Esophagus mucosa (tissue), 1 donor: ENCODE measurements at places on chromosomes 7 and 10. TPM values are rescaled to one million over a fixed set of nuclear protein-coding genes. Genes with fewer than 3 reads are reported as not detected.
A peak's percentile ranks its signal among the peaks of the same experiment; 100 is the strongest.

CNOT4 gene
- 15.9 TPM for total RNA-seq

DNA sequence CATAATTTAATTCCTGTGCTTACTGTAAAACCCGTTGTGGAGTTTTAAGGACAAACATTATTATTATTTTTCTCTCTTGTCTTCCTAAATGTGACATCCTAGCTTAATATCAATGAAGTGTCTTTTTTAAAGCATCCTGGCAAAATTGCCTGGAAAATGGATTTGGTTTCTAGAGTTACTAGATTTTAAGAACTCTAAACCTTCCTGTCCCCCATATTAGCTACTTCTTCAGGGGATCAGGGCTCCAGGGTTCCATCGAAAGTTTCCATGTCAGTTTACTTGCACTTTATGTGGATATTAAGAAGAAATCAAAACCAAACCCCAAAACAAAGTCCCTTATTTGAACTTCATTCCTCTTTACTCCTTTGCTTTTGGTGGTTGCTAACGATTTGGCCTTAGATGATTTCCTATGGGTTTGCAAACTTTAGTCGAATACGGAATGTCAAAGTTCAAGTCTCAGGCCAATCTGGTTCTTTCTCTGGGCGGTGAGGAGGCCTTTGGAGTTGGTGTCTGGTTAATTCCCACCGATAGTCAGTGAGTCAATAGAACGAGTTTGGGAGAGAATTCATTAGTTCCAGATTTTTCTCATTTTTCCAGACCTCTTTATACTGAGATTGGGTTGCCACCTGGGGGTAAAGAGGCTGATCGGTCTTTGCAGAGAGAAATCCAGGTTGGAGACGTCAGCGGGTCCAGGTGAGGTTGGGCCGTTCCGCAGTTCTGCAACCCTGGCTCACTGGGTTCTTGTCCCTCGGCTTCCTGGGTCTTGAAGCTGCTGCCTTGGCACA, 1.1 kb downstream of the CUX1 start:
- ATAC-seq = no peak

GRCh38 chr10:93386631-93387369, 95.3 kb downstream of the MYOF start:
- ATAC-seq = no peak

GRCh38 chr10:103168438-103168837, 24.6 kb downstream of the NT5C2 start:
- peak; percentile 78 for ATAC-seq

GRCh38 chr10:118045158-118045836, 1.4 kb downstream of the RAB11FIP2 start:
- ATAC-seq = no peak

DNA sequence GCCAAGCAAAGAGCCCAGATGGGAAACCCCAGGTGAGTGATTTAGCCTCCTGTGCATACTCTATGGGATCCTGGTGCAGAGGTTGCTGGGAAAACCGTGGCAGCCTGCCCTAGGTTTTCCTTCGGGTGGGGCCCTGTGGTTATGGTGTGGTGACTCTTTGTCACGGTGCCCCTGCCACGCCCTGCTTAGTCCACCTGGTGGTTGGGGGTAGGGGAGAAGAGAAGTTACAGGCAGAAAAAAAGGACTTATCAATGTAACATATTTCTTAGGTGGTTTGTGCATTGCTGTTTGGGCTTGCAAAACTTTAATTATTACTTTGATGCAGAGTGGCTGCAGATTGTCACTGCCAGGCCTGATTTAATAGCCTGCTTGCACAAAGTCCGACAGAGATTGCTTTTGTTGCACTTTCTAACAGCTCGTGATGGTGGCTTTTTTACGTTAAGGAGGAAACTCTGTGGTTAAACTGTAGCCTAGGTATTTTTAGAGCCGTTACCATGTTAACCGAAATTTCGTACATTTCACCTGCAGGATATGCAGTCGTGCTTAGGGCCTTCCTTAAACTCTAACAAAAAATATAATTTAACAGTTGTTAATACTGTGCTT, 197.4 kb downstream of the RNLS start:
- peak; percentile 91 for ATAC-seq

PKD1L1 gene
- total RNA-seq = 0.36 TPM
